ENCODE measurements at places on chromosomes 1 and 21. TPM values are rescaled to one million over a fixed set of nuclear protein-coding genes. Genes with fewer than 3 reads are reported as not detected.

IGSF5 gene
- total RNA-seq: not detected

GRCh38 chr1:206885341-206886060 is 11.7 kb upstream of the IL24 start:
- DNase-seq: no peak
- no peaks in the 10 kb centered on the region for H3K4me1 ChIP-seq
- no peak overlapping the region for H3K27ac ChIP-seq
- no peaks in the 10 kb centered on the region for H3K27me3 ChIP-seq

DNA sequence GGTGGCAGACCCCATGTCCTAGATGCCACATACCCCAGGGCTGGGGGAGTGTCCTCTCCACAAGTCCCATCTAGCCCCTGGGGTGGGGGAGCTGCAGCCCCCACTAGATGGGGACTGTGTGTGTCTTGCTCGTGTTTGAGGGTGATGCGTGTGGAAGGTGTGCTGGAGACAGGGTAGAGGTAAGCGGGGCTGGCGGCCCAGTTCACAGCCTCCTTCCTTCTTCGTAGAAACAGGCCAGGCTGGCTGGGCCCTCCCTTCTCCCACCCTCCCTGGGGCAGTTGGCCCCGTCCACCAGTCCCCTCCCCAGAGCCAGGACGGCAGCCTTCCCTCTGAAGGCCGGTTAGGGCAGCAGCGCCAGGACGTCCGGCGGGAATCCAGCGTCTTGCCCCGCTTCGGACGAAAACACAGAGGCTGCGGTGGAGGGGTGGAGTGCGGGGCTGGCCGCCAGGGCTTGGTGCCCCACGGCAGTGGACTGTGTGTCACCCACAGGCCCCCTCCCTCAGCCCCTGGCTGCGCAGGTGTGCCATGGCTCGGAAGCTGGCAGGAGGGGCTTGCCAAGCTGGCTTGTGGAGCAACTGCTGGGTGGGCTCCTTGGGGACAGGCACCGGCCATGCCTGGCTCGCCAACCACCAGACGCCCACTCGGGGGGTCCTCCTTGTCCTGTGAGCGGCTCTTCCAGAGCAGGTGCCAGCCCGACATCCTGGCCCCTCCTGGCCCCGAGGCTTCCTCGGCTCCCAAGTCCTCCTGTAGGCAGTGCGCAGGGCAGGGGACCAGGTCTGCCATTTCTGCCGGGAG is 3.6 kb downstream of the PRDM16 start:
- H3K36me3 ChIP-seq: no peaks in the 10 kb centered on the region
- H3K4me3 ChIP-seq: no peak overlapping the region
- H3K4me1 ChIP-seq: no peaks in the 10 kb centered on the region
- DNase-seq: no peak

RAB42 gene
- total RNA-seq: 7.6 TPM

DNA sequence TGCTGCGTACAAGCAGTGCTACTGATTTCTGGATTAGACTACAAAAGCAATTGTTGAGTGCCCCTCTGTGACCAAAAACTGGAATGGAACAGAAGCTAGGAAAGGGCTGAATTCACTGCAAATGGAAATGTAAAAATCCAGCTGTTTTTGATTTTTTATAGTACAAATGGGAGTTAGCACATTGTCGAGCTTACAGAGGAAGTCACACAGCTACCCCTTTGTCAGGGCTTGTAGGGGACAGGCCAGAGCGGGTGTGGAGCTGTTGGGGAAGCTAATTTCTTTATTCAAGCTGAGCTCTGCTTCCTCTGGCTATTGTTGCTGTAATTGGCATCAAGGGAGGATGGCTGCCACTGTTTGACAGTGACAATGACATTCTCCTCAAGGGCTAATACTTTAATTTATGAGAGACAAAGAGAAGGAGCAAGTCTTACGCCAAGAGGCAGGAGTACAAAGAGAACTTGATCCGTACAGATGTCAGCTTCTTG is 96.1 kb downstream of the SLC35F3 start:
- H3K27ac ChIP-seq: no peak overlapping the region
- H3K36me3 ChIP-seq: no peaks in the 10 kb centered on the region
- H3K27me3 ChIP-seq: no peaks in the 10 kb centered on the region
- DNase-seq: no peak
- no peak overlapping the region for H3K4me3 ChIP-seq

GRCh38 chr1:22817462-22817861 is 106.8 kb downstream of the EPHB2 start:
- H3K36me3 ChIP-seq: no peaks in the 10 kb centered on the region
- no peak overlapping the region for H3K4me3 ChIP-seq
- peaks cover 8% of the 10 kb centered on the region for H3K4me1 ChIP-seq

DNA sequence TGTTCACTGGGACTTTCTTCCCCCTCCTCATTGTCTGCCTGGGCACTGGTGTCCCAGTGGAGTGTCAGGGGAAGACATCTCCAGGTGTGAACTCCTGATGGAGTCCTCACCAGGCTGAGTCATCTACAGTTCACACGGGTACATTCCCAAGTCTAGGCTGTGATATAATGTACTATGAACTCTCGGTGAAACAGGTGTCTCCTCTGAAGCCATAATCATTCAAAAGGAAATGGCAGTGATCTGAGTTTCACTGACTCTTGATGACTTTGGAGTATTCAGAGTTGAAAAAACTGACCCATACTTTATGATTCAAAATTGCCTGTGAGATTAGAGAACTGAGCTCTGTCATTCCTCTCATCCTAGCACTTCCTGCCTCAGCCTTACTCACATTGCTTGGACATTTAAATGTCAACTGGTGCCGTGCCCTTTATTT is 9.1 kb downstream of the LAMC2 start:
- 0 out of 2 replicates have a peak, but pooled peaks cover 4% of the 10 kb centered on the region for H3K36me3 ChIP-seq
- H3K27me3 ChIP-seq: no peaks in the 10 kb centered on the region
- peaks cover 26% of the 10 kb centered on the region for H3K4me1 ChIP-seq
- DNase-seq: peak; percentile 34
- no peak overlapping the region for H3K4me3 ChIP-seq

- DNase-seq: peak; percentile 38
- H3K4me1 ChIP-seq: no peaks in the 10 kb centered on the region
- H3K36me3 ChIP-seq: no peaks in the 10 kb centered on the region
- no peak overlapping the region for H3K27ac ChIP-seq
- H3K4me3 ChIP-seq: no peak overlapping the region
Observed at GRCh38 chr1:202615501-202616354, 94.5 kb downstream of the SYT2 start.

DNA sequence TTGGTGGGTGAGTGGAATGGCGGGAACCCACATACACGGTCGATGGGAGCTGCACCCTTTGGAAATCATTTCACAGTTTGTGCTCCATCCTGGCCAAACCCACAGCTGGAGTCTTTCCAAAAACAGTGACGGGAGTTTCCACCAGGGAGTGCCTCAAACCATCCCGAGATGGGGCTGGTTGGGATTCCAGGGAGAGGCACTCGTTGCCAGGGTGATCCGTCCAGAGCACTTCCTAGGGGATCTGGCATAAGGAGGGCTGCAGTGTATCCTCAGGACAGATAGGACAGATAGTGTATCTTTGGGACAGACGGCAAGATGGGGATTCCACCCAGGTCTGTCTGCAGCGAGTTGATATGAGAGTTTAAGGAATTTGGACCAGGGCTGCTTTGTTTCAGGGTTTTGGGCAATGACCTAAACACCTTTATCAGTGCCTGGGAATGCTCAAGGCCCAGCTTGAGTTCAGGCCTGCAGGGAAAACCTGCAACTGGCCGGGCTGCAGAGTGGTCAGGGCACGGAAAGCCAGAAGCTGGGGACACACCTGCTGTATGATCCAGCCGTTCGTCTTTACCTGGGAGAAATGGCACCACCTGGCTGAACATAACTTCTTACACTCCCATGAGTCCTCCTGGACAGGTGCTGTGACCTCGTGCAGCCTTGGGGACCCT is 3.4 kb upstream of the POFUT2 start:
- no peaks in the 10 kb centered on the region for H3K36me3 ChIP-seq
- no peak overlapping the region for H3K27ac ChIP-seq
- H3K4me1 ChIP-seq: no peaks in the 10 kb centered on the region
- H3K27me3 ChIP-seq: no peaks in the 10 kb centered on the region
- H3K4me3 ChIP-seq: no peak overlapping the region
- no peak for DNase-seq

DNA sequence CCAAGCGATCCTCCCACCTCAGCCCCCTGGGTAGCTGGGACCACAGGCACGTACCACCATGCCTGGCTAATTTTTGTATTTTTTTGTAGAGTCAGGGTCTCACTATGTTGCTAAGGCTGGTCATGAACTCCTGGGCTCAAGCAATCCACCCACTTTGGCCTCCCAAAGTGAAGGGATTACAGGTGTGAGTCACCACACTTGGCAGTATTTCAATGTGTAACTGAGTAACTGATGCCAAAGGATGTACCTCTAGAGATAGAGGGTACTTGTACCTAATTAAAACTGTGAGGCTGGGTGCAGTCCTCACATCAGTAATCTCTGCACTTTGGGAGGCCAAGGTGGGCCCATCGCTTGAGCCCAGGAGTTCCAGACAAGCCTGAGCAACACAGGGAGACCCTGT is 258.7 kb upstream of the DMRTA2 start:
- no peaks in the 10 kb centered on the region for H3K27me3 ChIP-seq
- no peak overlapping the region for H3K4me3 ChIP-seq
- no peak for DNase-seq
- no peaks in the 10 kb centered on the region for H3K36me3 ChIP-seq
- no peak overlapping the region for H3K27ac ChIP-seq

DNA sequence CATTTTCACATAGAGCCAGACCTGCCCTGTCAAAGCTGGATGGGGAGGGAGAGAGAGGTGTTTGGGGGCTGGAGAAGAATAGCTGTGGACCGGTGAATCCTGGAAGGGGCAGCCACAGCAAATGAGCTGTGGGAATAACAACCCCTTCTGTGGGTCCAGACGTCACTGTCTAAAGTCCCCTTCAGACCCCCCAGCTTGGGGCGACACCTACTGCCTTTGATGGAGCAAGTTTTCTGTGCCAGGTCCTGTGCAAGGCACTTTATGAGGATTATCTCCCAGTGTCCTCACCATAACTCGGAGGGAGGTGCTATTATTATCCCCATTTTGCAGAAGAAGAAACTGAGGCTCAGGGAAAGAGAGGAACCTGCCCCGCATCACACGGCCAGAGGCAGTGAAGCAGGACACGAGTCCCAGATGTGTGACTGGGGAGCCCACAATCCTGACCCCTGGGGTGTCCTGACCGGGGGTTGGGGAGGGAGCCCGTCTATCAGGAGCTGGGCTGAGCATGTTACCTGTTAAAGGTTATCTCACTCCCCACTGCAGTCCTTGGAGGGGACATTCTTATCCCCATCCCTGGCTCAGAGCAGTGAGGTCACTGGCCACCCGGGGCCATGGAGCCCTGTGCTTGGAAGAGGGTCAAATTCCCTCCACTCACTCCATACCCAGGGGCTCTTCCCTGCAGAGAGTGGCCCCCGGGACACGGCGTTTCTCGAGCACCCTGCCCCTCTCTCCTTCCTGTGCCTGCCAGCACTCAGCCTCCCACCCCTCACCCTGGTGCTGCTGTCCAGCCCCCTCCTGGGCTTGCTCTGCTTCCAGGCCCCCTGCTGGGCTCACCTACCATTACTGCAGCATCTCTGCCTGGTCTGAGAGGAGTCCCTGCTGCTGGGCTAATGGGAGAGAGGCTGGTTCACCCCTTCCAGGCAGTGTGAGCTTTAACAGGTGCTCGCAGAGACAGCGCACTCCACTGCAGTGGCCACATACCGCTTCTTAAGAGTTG is 132.9 kb downstream of the PTPRU start:
- H3K36me3 ChIP-seq: no peaks in the 10 kb centered on the region
- H3K27me3 ChIP-seq: peaks cover 79% of the 10 kb centered on the region
- H3K4me1 ChIP-seq: no peaks in the 10 kb centered on the region
- no peak overlapping the region for H3K27ac ChIP-seq
- H3K4me3 ChIP-seq: no peak overlapping the region
- DNase-seq: no peak

GRCh38 chr1:227905573-227906487 is 41.9 kb downstream of the WNT9A start:
- no peak overlapping the region for H3K27ac ChIP-seq
- no peaks in the 10 kb centered on the region for H3K36me3 ChIP-seq
- H3K27me3 ChIP-seq: no peaks in the 10 kb centered on the region
- DNase-seq: no peak
- H3K4me3 ChIP-seq: no peak overlapping the region

- DNase-seq: no peak
- peaks cover 38% of the 10 kb centered on the region for H3K4me1 ChIP-seq
- peak overlapping the region; percentile 87 for H3K4me3 ChIP-seq
- H3K36me3 ChIP-seq: no peaks in the 10 kb centered on the region
Observed at GRCh38 chr1:20484519-20485462, 1.2 kb downstream of the CAMK2N1 start.

DNA sequence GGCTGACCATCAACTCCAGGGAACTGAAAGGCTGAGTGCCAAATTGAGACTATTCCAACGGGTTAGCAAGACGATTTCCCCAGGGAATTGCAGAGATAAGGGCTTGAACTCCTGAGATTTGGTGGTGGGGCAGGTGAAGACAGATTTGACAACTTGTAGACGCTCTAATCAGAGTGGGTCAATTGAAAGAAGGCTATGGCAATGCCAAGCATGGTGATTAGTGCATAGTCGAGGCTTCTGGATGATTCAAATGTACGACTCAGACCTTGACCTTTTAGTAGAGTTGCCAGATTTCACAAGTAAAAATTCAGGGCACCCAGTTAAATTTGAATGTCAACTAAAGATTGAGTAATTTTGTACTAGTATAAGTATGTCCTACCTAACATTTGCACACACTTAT is 302.1 kb upstream of the SPAG17 start:
- H3K4me3 ChIP-seq: no peak overlapping the region
- H3K27ac ChIP-seq: no peak overlapping the region
- H3K4me1 ChIP-seq: no peaks in the 10 kb centered on the region
- DNase-seq: no peak

DNA sequence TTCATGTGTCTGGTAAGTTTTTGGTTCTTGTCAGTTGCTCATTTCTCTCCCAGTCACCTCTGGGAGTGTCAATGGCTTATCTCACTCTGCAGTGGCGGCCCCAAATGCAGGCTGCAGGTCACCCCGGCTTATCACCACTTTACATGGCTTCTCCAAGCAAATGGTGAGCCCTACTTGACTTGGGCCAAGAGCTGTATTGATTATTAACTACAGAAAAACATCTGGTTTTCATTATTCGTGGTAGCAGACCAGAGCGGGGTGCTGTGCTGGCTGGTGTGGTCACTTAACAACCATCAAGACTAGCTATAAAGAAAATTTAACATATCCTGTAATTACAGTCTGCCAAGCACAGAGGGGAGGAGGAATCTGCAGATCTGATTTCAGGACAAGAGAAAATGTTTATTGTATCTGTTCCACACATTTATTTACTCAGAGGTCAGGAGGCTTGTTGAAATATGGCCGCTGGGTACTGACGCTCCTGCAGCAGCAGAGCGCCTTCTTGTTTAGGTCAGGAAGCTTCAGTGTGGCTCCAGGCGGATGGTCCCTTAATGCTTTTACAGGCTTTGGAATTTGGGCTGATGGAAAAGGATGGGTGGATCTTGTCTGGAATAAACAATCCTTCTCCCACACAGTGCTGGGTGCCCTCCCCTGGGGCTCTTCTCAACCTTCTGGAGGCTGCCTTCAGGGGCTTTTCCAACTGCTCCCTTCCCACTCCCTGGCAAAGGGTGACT is 87.8 kb downstream of the HLX start:
- H3K4me3 ChIP-seq: no peak overlapping the region
- peaks cover 19% of the 10 kb centered on the region for H3K4me1 ChIP-seq
- H3K27ac ChIP-seq: no peak overlapping the region

Data from PC-9 (cell line).